Amniotic stem cell (primary cell): ENCODE measurements at places on chromosomes 5 and 9.

GRCh38 chr5:31717561-31717960 is 78.6 kb downstream of the PDZD2 start:
- DNase-seq: no peak

DNA sequence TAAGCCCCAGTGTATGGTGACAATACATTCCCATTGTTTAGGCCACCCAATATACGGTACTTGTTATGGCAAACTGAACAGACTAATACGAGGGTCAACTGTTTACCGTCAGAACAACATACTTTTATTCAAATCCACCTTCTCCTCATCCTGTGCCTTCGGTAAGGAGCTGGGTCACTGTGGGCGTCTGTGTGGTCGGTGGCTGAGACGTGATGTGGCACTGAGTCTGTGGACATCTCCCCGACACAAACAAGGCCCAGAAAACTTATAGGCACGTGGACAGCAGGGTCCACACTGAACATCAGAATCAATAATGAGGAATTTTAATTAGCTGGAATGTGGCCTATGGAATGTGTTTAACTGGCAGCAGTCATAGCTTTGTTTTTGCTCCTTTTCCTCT is 154.3 kb upstream of the IRX2 start:
- no peak for DNase-seq

DNA sequence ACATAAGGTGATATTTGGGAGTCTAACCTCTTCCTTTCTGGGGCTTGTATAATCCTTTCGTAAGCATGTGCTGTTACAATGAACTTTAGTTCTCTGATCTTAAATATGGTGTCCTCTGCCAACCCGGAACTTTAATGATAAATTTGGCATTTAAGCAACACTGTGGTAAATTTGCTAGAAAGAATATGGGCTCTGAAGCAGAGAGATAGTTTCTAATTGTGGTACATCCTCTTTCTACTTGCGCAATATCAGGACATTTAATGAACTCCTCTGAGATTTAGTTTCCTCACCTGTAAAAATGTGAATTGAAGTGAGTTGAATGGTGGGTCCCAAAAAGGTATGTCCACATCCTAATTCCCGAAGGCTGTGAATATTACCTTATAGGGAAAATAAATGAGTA is 364.7 kb downstream of the CAAP1 start:
- DNase-seq: no peak

DNA sequence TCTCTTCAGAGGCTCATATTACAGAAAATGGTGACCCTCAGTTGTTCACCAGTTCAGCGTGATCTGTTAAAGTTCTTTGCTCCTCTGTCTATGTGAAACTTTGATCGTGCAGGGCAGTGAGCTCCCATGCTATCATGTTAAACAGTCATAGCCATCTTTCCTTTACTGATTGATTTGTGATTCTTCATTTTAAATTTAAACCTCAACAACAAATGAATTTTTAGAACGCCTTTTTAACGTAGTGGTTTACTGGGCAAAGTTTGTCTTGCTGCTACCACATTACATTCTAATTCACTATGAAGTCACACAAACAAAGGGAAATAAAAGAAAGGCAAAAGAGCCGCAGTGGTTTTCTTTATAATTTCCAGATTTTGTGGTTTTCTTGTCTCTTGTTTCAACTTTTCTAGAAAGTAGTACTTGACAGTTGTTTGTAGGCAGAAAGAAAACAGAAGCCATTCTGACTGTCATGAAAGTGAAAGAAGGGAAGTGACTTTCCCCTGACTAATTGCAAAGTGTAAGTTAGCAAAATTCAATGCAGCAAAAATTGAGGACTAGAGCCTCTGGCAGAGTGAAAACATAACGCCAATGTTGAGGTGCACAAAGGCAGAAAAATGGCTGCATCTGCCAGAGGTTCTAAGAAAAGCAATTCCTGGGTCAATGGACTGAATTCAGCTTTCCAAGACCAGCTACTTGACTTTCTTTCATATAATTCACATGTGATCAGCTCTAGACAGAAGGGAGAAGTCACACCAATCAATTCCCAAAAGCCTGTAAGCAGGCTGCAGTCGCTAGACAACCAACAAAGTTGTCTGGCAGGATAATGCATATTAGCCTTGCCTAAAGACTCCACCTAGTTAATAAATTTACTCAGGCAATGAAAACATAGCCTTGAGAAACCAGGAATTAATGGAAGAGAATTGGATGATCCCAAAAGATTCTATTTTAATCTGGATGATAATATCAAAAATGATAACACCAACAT is 7.1 kb upstream of the IFNA6 start:
- DNase-seq: no peak

GRCh38 chr5:95365302-95366095 is 25.7 kb upstream of the FAM81B start:
- no peak for DNase-seq

- DNase-seq: no peak
These were observed 279.2 kb upstream of the NREP start for GRCh38 chr5:112036206-112036605.

GRCh38 chr5:80025069-80025468 is 10.1 kb upstream of the THBS4 start:
- no peak for DNase-seq

DNA sequence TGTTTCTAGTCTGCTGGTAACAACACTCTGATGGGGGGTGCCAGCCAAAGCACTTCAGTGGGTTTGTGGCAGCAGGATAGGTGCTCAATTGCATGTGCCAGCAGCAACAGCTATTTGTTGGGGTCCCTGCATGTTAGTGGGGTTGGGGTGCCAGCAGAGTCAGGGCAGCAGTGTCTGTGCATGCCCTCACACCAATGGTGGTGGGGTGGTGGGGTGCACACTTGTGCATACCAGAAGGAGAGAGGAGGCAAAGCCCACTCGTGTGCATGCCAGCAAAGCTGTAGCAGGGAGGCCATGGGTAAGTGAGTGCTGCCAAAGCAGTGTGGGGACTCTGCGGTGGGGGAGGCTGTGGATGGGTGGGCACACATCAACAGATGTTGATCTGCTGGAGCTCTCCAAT is 232.2 kb downstream of the GABRG2 start:
- no peak for DNase-seq

DNA sequence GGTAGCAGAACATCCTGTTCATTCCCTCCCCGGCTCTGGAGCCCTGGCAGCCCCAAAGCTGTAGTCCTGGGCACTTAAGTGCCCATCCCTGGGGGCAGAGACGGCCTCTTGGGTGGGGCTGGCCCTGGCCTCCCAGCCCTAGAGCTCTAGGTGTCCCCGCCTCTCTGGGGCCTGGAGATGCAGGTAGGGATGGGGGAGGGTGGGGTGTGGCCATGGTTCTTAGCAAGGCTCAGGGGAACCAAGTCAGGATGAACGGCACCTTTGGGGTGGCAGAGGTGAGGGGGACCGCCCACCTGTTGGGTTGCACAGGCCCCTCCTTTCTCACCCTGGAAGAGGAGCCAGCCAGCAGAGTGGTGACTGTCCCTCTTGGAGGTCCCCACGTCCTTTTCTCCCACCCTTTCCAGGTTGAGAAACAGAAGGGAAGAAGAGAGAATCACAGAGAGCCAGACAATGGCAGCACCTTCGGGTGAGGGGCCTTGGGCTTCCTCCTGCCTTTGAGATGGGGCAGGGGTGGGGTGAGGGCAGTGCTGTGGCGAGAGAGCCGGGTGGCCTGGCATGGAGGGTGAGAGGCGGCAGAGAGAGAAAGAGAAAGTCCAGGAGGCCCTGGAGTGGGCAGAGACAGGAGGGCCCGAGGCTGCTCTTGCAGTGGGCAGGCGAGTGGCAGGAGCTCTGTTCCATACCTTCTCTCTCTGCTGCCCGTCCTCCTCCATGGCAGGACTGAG is 2.3 kb downstream of the CRAT start:
- DNase-seq: no peak

DNA sequence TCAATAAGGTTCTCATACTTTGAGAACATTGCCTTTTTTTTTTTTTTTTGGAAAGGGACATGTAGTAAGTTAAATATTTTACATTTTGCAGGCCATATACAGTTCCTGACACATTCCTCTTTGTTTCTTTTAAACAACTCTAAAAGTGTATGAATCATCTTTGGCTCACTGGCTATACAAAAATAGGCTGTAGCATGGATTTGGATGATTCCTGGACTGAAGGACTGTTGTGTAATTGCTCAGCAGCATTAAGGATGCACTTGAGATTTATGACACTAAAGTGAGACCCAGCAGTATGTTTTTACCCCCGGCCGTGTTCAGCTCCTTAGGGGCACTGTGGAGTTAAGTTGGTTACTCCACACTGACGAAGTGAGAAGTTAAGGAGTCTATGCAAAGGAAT is 41.3 kb downstream of the VPS13A start:
- no peak for DNase-seq

GRCh38 chr5:149144637-149145036 is 3.3 kb downstream of the ABLIM3 start:
- DNase-seq: no peak

DNA sequence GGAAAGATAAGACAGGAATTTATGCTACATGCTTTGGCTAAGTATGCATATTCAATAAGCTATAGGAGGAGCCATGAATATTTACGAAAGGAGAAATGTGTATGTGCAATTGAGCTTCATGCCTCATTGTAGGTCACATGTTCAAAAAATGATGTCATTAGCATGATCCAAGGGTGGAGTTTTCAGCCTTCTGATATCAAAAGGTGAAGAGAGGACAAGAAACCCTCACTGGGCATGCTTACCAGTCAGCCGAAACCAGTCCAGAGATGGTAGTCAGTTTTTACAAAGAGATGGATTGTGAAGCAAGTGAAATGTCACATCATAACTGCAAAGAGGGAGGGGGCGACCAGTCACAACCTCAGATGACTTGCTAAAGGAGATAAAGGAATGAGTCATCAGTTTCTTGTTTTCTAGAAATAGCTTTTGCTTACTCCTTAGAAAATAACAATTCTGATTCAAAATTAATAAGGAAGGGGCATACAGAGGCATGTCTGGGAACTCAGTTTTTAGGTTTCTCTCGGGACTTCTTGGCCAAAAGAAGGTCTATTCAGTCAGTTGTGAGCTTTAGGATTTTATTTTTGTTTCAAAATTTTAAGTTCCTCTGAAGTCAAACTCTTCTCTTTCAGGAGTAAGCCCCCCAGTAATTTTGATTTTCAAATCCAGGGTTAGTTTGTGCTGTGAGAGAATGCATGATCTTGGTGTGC is 1067.8 kb upstream of the EDIL3 start:
- DNase-seq: no peak

DNA sequence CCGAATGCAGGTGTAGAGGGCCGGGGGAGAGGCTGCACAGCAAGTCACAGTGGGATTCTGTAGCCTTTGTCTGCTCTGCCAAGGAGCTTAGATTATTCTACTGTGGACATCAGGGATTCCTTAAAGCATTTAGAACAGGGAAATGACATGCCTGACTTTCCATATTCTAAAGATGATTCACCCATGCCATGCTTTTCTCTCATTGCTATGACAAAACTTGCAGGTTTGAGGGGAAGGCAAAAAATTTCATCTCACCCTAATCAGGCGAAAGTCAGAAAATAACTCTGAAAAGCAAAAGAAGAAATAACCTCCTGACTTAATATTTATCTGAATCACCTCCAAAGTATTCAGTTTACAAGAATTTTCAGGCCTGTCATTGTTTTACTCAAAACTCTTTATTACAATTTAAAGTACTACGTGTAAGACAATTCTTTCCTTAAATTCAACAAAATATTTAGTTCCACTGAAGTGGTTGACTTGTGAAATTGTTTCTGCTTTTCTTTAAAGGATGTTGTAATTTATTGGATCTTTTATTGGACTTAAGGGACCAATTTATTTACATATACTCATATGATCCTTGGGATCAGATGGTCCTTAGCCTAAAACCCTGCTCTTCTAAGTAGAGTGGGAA is 30.0 kb upstream of the GAS1 start:
- DNase-seq: peak; percentile 6

DNA sequence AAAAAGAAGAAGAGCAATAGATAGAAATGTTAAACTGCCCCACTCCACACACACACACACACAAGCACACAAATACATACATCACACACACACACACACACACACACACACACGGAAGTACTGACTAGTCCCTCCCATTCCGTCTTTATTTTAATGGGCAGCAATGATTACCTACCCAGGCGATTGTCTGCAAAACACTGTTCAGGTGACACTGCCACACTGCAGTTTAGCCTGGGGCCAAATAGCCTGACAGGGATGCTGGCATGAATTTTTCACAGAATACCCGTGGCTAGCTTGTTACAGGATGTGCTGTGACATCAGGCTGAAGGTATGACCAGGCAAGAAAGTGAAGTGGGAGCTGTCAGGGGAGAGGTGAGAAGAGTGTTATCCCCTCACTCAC is 86.9 kb downstream of the FRMD3 start:
- DNase-seq: no peak

DNA sequence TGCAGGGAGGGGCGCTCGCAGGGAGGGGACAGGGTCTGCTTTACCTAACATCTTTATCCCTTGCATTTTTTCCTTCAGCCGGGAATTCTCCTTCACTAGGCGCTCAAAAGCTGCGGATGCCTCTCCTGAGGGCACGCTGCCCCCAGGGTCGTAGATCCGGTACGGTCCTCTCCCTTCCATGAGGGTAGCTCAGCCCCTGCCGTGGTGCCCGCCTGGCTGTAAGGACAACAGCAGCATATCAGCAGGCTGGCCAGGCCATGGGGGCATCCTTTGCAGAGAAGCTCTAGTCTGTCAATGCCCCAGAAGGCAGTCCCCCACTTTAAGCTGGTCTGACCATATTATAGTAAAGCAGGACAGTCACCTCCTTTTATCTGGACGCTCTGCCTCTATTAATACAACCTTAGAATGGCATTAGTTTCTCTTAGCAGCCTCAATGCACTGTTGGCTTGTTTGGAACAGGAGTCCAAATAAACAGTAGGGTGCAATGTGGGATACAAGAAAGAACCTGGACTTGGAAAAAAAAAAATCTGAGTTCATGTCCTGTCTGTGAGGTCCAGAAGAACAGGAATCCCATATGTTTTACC is 15.8 kb downstream of the TNIP1 start:
- no peak for DNase-seq

DNA sequence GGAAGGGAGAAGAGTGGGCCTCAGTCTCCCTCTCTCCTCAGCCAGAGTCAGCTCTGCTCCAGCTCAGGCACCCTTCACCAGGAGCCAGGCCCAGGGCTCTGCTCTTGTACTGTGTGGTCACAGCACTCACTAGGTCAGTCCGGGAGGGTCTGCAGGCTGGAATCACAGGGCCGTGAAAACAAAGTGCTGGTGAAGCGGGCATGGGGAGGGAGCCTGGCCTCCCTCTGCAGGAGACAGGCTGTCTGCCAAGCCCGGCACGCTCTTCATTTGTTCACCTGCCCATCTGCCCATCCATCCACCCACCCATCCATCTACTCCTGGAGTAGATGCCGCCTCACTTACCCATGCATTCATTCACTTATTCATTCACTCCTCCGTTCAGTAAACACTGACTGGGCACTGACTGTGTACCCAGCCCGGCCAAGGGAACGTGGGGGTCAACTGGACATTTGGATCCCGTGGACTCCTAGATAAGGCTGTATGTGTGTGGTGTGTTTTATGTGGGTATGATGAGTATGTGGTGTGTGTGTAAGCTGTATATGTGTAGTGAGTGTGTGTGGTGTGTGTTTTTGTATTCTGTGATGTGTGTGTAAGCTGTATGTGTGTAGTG is 3.6 kb downstream of the SPAAR start:
- no peak for DNase-seq

- no peak for DNase-seq
These were observed 37.5 kb downstream of the DYNC2I2 start for GRCh38 chr9:128619127-128619526.
